ENCODE measurements at places on chromosomes 4 and X. TPM values are rescaled to one million over a fixed set of nuclear protein-coding genes. Genes with fewer than 3 reads are reported as not detected.

LIMCH1 gene
- 15.1 TPM for total RNA-seq

- DNase-seq, result no peak
Observed at GRCh38 chrX:23201706-23202105, 132.9 kb upstream of the PTCHD1 start.

GRCh38 chr4:6608758-6609414 is 31.6 kb upstream of the MRFAP1 start:
- DNase-seq, result no peak

DNA sequence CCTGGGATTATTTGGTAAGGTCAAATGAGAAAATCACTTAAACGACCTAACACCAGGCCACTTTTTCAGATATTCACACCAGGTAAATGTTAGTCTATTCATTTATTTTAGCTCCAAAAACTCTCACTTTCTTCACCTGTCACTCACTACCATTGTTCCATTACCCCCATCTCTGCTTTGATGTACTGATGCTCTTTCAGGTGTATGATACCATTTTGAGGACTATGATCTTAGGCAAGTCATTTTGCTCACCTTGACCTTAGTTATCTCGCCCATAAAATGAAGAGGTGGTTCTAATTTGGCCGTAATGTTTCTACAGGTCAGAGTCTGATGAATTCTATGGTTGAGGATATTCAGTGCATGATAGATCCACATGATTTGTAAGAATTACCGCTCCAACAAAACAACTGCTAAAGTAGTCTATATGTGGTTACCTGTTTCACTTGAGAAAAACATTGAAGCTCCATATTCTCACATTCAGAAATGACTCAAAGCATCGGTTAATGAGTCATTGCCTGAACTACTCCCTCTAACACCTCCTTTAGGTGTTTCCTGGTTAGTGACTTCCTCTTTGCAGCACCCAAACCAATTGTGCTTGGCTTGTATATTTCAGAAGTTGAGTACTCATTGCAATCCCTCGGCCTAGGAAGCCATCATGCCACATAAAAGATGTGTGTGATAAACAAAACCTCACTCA is 4.5 kb downstream of the DTHD1 start:
- no peak for DNase-seq

DNA sequence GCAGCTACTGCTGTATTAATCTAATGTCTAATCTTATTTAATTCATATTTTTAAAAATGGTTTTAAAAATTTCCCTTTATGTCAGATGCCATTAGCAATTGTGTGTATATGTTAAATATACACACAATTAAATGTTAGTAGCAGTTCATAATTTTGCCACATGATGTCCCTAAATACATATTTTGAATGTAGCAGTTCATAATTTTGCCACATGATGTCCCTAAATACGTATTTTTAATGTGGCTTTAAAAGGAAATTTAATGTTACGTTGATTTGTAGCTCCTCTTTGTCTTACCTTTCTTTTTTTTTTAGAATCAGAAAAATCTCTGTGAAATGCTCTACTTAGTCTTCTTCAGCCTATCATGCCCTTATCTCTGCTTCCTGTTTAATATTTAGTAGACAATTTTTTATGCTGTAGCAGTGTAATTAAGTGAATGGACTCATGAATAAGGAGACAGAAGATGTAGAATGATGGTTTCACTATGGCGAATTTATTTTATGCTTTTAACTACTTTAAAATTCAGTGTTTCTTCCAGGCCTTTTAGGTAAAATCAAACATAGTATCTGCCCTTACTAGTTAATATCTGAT is 26.1 kb downstream of the RBM46 start:
- no peak for DNase-seq

TCEAL5 gene
- total RNA-seq, result not detected

Measured in neural crest cell (in vitro differentiated cells).